ENCODE measurements at places on chromosomes 7 and 10. TPM values are rescaled to one million over a fixed set of nuclear protein-coding genes. Genes with fewer than 3 reads are reported as not detected.

TFR2 gene
- total RNA-seq = 5.8 TPM

GBX1 gene
- not detected for total RNA-seq

ZNF425 gene
- 2.8 TPM for total RNA-seq

DNA sequence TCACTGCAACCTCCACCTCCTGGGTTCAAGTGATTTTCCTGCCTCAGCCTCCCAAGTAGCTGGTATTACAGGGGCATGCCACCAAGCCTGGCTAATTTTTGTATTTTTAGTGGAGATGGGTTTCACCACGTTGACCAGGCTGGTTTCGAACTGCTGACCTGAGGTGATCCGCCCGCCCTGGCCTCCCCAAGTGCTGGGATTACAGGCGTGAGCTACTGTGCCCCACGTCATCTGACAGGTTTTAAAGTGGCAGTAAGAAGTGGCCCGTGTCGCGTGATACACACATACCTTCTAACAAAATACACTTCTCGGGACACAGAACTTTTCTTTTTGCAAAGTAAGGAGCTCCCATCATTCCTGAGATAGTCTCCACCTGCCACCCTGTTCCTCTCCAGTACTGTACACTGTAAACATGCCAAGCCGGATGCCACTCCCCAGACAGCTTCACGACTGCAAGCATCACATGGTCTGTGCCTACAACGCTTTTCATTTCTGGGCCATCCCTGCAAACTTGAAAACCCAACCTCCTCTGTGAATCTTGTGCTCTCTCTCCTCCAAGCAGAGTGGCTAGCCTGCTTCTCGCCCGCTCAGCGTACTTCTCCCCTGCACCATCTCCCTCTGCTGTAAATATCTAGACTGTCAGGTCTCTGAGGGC lies 256.3 kb upstream of the KLF14 start:
- H3K27ac ChIP-seq = peak overlapping the region; percentile 76
- peaks cover 60% of the 10 kb centered on the region for H3K4me1 ChIP-seq
- H3K27me3 ChIP-seq = no peaks in the 10 kb centered on the region

- no peaks in the 10 kb centered on the region for H3K4me1 ChIP-seq
- no peak overlapping the region for H3K4me3 ChIP-seq
Measured at GRCh38 chr10:46550076-46550790, 6.2 kb downstream of the GPRIN2 start.

GRCh38 chr10:70508912-70509756 lies 30.6 kb downstream of the PALD1 start:
- no peak overlapping the region for H3K27ac ChIP-seq
- no peaks in the 10 kb centered on the region for H3K36me3 ChIP-seq
- H3K4me3 ChIP-seq = no peak overlapping the region
- DNase-seq = no peak

DNA sequence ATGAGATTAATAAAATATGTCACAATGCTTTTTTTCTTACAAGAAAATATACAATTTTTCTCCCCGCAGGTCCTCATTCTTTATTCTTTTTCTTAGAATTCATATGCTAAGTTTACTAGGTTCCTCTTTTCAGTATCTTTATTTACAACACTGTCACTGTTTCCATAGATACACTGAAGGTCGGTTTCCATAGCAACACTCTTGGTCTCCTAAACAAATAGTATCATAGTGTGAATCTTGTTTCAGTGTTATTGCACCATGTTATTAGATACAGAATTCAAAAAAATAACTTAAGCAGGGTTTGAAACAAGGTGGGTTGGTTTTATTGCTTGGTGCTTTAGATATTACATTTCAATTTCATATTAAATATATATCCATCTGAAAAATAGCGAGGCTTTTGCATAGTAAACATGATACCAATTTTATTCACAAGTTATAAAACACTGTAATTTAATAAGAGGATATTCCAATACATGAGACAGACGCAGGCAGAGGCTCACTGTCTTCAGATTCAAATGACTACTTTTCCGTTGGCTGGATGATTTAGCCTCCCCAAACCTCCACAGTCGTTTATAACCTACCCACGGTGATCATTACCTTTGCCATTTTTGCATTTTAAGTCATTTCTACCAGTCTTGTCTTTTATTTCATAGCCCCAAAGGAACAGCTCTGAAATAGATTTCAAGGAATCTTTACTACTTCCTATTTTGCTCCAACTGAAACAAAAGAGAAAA lies 88.9 kb upstream of the KLF6 start:
- H3K27me3 ChIP-seq = no peaks in the 10 kb centered on the region
- peak; percentile 29 for DNase-seq
- peaks cover 78% of the 10 kb centered on the region for H3K4me1 ChIP-seq
- peak overlapping the region; percentile 13 for H3K4me3 ChIP-seq
- H3K27ac ChIP-seq = peak overlapping the region; percentile 99
- no peaks in the 10 kb centered on the region for H3K36me3 ChIP-seq
